ENCODE measurements at places on chromosomes 13 and 19.
A peak's percentile ranks its signal among the peaks of the same experiment; 100 is the strongest.

DNA sequence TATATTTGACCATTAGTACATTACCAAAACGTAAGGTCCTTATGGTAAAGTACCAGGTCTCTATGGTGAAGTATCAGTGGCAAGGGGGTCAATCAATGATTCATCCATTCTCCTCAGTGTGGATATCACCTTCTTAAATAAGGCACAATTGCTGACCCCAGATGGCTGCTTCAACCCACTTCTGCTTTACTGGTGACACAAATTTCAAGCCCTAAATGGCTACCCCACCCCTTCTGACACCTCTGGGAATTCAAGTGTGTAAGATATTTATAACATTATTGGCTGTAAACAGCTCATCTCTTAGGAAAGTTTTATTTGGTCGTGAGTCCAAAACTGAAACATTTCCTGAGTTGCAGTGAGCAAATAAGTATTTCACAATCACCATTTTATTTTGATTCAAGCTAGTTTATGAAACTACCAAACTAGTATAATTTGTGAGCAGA lies 7.9 kb upstream of the WBP4 start:
- H3K4me3 ChIP-seq, result peak overlapping the region; percentile 68
- no peaks in the 10 kb centered on the region for H3K36me3 ChIP-seq
- no peaks in the 10 kb centered on the region for H3K27me3 ChIP-seq
- H3K27ac ChIP-seq, result peak overlapping the region; percentile 80
- peaks cover 56% of the 10 kb centered on the region for H3K4me1 ChIP-seq
- no peak for DNase-seq

DNA sequence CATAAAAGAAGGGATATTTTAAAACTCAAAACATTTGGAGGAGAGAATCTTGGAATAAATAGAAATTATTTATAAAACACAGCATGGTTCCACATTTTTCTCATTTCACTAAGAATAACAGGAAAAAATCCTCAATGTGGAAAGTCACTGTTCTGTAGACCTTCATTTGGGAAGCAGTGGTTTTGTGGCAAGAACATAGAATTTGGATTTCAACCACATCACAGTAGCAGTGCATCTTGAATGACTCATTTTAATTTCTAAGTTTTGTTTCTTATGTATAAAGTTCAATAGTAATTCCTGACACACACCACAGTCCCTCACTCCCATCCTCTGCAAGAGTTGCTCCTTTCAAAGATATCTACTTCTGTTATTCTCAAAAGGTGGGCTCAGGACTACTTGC lies 264.0 kb downstream of the ENOX1 start:
- peaks cover 2% of the 10 kb centered on the region for H3K27me3 ChIP-seq
- H3K4me3 ChIP-seq, result no peak overlapping the region
- H3K4me1 ChIP-seq, result no peaks in the 10 kb centered on the region
- no peaks in the 10 kb centered on the region for H3K36me3 ChIP-seq
- no peak for DNase-seq

DNA sequence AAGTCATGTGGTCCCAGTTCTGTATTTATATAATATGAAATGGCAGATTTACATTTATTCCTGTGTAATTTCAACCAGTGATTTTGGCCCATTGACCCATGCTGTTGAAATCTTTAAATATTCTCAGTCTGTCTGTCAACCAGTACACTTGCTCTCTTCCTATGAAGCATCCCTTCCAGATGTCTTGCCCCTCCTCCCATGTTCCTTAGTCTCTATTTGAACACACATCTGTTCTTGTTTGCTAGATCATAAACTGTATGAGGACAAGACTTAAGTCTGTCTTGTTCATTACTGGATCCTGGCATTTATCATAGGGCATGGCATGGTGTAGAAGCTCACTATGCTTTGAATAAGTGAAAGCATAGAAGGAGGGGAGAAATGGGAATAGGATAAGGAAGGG lies 34.9 kb downstream of the STARD13 start:
- H3K4me1 ChIP-seq, result peaks cover 5% of the 10 kb centered on the region
- H3K36me3 ChIP-seq, result no peaks in the 10 kb centered on the region
- no peak for DNase-seq
- H3K27ac ChIP-seq, result no peak overlapping the region

- H3K27me3 ChIP-seq, result no peaks in the 10 kb centered on the region
- H3K27ac ChIP-seq, result no peak overlapping the region
- H3K36me3 ChIP-seq, result no peaks in the 10 kb centered on the region
- H3K4me3 ChIP-seq, result no peak overlapping the region
- no peaks in the 10 kb centered on the region for H3K4me1 ChIP-seq
Measured at GRCh38 chr19:30479231-30479630, 107.0 kb downstream of the ZNF536 start.

DNA sequence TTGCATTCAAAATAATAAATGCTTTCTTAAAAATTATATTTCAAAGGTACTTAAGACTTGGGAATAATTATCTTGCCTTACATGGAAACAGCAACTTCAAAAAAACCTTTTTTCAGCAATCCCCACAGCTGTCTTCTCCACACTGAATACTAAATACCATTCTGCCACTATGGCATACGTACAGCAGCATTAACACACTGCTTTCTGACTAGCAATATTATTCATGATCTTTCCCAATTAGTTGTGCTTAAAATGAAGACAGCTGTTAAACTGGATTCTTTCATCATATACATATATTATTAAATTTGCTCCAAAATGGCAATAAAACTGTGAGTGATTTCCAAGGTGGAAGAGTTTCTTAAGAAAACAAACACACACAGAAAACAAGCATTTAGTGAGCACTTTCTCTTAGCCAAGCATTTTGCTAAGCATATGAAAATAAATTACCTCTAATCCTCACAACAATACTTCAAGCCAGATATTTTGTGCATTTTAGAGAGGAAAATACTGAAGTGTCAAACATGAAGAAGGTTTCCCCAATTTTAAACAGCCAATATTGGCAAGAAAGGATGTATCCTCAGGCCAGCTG lies 609.5 kb downstream of the SLITRK1 start:
- no peaks in the 10 kb centered on the region for H3K36me3 ChIP-seq
- no peak overlapping the region for H3K4me3 ChIP-seq
- no peak overlapping the region for H3K27ac ChIP-seq
- no peaks in the 10 kb centered on the region for H3K4me1 ChIP-seq
- no peak for DNase-seq

DNA sequence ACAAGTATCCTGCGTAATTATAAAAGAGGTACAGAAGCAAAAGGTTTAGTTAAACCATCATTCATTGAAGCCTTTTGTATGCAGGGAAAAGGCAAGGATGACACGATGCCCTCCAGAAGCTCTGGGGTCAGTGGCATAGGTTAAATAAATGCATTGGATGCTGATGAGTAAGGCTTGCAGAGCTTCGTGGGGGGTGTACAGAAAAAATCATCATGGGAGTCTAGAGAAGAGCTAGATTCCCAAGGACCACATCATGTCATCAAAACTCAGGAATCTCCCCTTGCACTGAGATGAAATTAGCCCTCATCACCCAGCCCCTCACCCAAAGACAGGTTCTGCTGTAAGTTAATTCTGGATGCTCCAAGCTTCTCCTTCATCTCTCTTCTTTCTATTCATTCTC lies 8.3 kb downstream of the FPR1 start:
- no peak for DNase-seq
- peaks cover 14% of the 10 kb centered on the region for H3K27me3 ChIP-seq
- H3K36me3 ChIP-seq, result no peaks in the 10 kb centered on the region
- H3K4me3 ChIP-seq, result no peak overlapping the region

GRCh38 chr19:21789466-21790085 lies 22.2 kb upstream of the ZNF100 start:
- H3K36me3 ChIP-seq, result no peaks in the 10 kb centered on the region
- no peak for DNase-seq
- no peak overlapping the region for H3K27ac ChIP-seq

DNA sequence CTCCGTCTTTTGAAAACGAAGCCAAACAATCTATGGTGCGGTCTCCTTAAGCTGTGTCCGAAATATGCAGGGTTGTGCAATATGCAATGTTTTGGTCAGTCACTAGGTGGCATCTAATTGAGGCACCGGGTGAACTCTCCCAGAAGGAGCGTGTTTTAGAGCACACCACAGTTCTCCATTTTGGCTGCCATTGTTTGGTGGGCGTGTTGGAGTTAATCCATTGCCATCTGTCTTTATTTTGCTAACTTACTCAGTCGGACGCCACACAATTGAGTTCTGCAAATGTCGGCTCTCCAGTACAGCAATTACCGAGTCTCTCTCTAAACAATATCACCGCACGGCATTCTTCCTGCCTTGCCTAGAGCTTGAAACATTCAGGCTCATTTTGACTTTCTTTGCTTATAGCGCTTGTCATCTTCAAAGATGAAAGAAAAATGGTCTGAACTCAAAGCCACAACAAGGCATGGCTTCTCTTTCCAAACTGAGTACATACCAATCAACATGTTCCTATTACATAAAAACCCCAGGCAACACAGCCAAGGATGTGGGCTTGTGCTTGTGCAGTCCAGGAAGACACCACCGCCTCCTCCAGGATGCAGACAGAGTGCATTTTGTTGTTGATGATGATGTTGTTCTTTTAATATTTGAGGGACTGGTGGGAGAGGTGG lies 182.0 kb upstream of the SERP2 start:
- H3K4me3 ChIP-seq, result no peak overlapping the region
- no peaks in the 10 kb centered on the region for H3K4me1 ChIP-seq
- H3K27ac ChIP-seq, result no peak overlapping the region
- H3K27me3 ChIP-seq, result peaks cover 9% of the 10 kb centered on the region

DNA sequence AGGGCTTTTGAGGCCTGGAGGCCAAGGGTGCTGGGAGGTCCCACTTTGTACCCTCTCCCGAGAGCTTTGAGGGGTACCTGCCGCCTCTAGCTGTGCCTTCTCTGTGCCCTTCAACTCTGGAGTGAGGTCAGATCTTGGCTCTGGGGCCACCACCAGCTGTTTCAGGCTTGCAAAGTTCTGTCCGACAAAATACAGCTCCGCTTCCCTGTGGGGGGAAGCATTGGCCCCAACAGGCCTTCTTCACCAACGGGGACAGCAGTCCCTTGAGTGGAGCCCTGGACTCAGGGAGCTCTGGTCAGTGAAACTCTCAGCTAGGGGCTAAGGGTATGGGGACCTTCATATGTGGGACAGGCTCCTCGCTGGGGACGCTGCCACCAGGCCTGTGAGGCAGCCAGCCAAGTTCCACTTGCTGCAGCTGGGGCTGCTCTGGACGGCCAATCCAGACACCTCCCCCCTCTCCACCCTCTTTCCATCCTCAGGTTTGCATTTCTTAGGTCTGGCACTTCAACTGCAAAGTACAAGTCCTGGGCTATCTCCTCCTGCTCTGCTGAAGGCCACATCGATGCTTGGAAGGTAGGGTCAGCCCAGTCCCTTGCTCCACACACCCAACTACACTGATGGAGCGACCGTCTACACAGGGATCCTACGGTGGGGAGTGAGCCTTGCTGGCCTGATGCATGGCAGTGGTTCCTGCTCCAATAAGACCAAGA lies 46.8 kb downstream of the C13orf46 start:
- H3K36me3 ChIP-seq, result no peaks in the 10 kb centered on the region
- H3K4me3 ChIP-seq, result no peak overlapping the region

- H3K27ac ChIP-seq, result no peak overlapping the region
- no peaks in the 10 kb centered on the region for H3K4me1 ChIP-seq
- H3K4me3 ChIP-seq, result no peak overlapping the region
Measured at GRCh38 chr13:62084728-62085127, 669.1 kb upstream of the PCDH20 start.

- H3K4me3 ChIP-seq, result peak within 1 kb of the TSS; percentile 92
- DNase-seq, result peak; percentile 92
- H3K36me3 ChIP-seq, result peaks cover 6% of the 10 kb centered on the region
Measured at GRCh38 chr13:20566898-20567874, at the start of gene IFT88. IFT88 (plus strand) TSS chr13:20567157; CDS start chr13:20574386, 7,229 bp downstream.

DNA sequence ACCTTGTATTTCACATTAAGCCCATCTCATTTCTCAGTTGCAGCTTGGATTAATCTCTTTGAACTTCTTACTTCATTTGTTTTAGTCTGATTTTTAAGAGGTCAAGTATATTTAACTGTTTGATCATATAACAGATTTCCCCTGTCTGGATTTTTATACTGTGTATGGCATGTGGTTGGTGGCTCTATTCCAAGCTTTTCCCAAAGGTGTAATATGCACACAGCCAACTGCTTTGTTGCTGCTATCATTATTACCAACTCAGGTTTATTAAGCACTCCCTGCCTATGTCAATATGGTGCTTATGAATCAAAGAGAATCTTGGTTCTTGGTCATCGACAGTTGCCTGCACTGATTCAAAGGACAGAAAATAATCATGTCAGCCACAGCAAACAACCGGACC lies 92.6 kb downstream of the RAP2A start:
- H3K27me3 ChIP-seq, result peaks cover 3% of the 10 kb centered on the region
- H3K27ac ChIP-seq, result no peak overlapping the region
- no peaks in the 10 kb centered on the region for H3K4me1 ChIP-seq
- no peaks in the 10 kb centered on the region for H3K36me3 ChIP-seq
- DNase-seq, result no peak
- no peak overlapping the region for H3K4me3 ChIP-seq
